ENCODE measurements at places on chromosomes 1 and 21. TPM values are rescaled to one million over a fixed set of nuclear protein-coding genes. Genes with fewer than 3 reads are reported as not detected.

DNA sequence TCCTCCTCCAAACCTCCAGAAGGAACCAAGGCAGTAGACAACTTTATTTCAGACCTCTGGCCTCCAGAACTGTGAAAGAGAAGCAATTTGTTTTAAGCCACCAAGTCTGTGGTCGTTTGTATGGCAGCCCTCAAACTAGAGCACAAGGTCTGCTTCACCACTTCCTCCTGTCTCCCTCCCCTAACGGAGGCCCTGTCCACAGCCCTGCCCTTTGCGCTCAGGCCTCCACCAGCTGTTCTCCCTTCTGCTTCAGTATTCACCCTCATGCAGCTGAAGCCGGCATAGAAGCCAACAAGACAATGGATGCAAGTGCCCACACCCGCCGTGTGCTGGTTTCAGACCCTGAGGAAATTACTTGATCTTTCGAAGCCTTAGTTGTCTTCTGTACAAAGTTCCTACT, 364.1 kb downstream of the HHAT start:
- no peak for DNase-seq

ACOT11 gene
- 2.7 TPM for total RNA-seq

LCK gene
- total RNA-seq, result 86.6 TPM

DNA sequence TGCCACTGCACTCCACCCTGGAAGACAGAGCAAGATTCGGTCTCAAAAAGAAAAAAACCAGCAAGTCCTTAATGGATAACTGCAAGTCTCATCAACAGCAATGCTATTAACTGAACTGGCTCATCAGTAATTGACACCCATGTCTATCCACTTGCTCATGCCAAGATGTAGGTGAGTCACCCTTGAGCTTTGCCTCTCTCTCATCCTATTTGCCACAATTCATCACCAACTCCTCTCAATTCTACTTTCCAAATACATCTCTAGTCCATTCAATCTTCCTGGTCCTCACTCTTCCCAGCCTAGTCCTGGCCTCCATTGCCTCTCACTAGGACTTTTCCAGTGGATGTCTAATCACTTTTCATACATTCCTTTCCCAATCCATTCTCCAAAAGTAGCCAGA, 103.7 kb upstream of the PRMT6 start:
- DNase-seq, result no peak

DNA sequence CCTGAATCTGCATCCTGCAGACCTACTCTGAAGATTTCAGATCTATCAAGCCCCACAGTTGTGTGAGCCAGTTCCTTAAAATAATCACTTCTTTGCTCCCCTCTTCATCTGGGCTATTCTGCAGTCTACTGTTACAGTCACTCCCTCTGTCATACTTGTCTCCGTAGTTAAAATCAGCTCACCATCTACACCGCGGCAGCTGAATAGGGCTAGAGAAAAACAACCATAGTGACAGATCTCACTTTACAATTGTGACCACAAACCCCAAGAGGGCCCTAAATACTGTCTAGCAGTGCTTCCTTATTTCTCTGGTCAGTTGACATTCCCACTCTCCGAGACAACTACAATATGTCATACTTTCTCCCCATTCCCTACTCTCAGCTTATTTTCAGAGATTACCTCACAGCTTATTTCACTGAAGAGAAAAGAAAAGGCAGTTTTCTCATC, 12.9 kb downstream of the DESI2 start:
- DNase-seq, result no peak

GLUL gene
- 359 TPM for total RNA-seq

DNA sequence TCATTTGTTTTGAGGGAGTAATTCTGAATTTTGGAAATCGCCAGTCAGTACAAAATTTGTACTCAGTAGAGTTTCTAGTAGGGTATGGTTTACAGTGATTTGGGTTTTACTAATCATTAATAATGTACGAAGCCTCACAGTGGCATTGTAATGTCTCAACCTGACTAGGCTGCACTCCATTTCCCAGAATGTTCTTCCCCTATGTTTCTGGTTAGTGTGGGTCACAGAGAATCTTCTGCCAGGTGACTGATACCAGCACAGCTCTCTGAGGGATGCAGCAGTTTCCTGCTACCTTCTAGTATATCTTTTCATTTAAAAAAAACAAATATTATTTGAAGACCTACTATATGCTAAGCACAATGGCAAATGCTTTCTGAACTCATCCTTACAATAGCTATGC, 112.9 kb downstream of the PTPN14 start:
- no peak for DNase-seq

GRCh38 chr1:60044881-60045280, 28.7 kb downstream of the C1orf87 start:
- no peak for DNase-seq

NTMT2 gene
- total RNA-seq, result not detected

All from GM23338 (cell line).